ENCODE measurements at places on chromosomes 2 and 18.

DNA sequence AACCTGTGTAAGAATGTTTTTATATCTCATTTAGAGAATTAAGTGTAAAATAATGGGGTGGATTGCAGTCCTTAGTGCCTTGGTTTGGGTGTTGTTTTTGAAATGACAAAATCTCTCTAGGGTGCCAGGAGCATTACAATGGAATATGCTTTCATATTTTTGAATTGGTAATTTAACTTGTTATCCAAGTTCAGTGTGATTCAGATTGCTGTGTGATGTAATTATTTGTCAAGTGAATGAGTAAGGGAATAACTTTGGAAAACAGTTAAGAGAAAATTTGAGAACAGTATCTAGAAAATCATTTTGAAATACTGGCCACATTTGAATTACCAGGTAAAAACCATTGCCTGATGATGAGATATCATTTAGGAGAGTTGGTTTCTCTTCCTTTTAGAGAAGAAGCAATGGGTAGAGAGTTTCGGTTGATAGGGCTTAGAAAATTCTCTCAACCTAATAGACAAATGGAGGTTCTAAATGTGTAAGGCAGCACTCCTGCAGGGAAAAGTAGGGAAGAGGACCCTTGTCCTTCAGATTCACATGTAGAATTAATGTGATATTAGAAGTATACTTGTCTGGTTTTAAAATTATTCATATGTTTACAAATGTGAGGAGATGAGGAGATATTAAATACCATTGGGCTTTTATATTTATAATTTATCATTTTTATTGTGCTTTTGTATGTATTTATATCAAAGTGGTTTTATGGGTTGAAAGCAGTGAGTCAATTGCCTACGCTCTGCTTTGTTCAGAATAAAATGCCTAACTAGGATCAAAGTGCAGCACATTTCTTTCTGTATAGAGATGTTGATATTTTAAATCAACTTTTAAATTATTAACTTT, 124.8 kb downstream of the PHLPP1 start:
- DNase-seq, result no peak

GRCh38 chr2:172480301-172481218, 53.2 kb downstream of the ITGA6 start:
- no peak for DNase-seq

- DNase-seq, result no peak
These were observed 383.7 kb downstream of the SOCS6 start for GRCh38 chr18:70672581-70672980.

GRCh38 chr2:49973917-49974368, 819.6 kb upstream of the FSHR start:
- DNase-seq, result peak; percentile 57

- no peak for DNase-seq
These were observed 255.1 kb upstream of the MYT1L start for GRCh38 chr2:2586068-2586776.

- DNase-seq, result no peak
These were observed 542.7 kb upstream of the RAB6C start for GRCh38 chr2:129436809-129437208.

GRCh38 chr2:153354377-153354776, 124.2 kb downstream of the RPRM start:
- no peak for DNase-seq

- no peak for DNase-seq
These were observed 926 bp downstream of the SERPINB8 start for GRCh38 chr18:63970809-63971205.

- DNase-seq, result no peak
These were observed 4.2 kb downstream of the GGCX start for GRCh38 chr2:85557130-85557529.

DNA sequence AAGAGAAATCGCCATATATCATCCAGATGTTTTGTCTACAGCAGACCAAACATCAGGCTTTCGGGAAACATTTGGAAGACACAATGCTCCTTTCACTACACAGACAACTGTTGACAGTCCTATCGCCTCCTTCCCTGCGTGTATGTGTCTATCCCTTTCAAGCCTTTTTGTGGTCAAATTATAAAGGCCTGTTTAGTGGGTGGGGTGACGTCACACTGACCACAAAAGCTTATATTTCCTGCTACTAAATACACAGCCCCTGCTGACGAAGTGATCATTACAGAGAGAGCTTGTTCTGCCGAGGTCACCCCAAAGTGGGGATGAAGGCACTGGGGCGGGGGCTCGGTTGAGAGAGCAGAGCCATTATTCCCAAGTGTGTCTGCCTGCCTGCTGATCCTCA, 302.7 kb upstream of the TNP1 start:
- DNase-seq, result no peak

- DNase-seq, result no peak
These were observed at the start of gene ATP8B1 for GRCh38 chr18:57803103-57803969. ATP8B1 (minus strand) TSS chr18:57803315; CDS start chr18:57731807, 71,508 bp downstream.

DNA sequence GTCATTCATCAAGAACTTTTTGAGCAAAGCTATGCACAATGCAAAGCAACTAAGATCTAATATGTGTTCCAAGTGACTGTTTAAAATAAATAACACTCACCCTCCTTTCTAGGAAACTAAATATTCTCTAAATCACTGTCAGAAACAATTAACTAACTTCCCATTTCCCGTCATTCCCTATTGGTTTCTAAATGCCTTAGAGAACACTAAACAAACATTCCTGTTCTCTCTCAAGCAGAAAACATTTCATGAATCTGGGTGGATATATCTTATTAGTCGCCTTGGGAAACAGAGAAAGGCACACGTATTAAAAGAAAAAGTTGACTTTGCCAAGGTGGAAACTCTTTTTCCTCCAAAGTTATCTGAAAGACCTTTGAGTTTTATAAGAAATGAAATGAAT, 735.2 kb downstream of the MBD2 start:
- no peak for DNase-seq

- no peak for DNase-seq
These were observed 168.4 kb upstream of the THUMPD2 start for GRCh38 chr2:39947294-39948015.

DNA sequence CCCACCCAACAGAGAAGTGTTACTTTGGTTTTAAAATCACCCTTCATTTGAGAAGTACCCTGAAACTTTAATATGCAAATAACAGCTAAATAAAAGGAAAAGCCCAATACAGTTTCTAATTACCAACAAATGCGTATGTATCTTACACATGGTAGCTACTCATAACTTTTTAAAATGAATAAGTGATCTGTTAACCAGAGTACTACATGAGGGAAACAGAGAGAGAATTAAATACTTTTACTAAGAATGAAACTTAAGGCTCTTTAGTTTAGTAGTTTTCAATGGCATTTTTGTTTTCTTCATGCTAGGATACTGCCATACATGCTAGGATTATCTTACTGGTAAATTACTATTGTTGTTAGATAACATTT, 39.1 kb upstream of the NABP1 start:
- no peak for DNase-seq

- no peak for DNase-seq
These were observed 50.5 kb upstream of the ST8SIA3 start for GRCh38 chr18:57301573-57302559.

- no peak for DNase-seq
These were observed 37.0 kb downstream of the PUM2 start for GRCh38 chr2:20313659-20314058.

DNA sequence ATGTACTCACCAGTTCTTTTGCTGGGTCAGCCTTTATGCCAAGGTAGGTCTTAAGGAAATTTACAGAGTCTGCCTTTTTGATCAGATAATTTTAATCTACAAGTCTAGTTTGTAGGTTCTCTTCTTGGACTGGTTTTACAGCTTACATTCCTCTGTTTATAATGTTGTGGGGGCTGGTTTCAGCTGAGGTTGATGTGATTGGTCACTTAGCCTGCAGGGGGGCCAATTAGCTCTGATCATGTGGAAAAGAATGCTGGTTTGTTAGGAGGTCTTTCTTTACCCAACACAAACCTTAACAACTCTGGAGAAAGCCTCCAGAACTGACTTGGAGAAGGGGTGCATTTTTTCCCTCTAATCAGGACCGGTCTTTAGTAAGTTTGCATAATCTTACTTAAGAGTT, at the start of gene KCNJ13:
KCNJ13 (minus strand) TSS at position 131 of the 400 bp plus-strand sequence. CDS start 5,203 bp downstream, outside the sequence.
- DNase-seq, result no peak

DNA sequence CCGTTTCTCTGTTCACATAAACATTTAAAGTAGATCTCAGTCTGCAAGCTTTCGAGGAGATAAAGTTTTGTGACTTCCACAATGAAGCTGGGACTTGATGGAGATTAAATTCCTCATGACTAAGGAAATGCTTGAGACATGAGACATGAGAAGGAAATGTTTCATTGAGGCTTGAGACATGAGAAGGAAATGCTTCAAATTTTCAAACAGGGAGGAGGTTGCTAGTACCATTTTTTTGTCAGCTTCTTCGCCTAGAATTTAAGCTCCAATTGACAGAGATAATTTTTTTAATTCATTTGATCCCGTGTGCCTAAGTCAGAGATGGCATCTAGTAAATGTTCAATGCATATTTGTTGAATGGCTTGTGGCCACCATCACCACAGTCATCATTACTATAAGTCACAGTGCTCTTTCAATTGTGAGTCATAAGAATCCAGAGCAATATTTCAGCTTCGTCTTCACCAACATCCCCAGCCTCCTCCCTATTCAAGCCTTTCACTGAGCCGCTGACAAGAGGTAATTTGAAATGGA, 543 bp upstream of the MARCHF4 start:
- DNase-seq, result no peak

- no peak for DNase-seq
These were observed 9.0 kb upstream of the SLC20A1 start for GRCh38 chr2:112636605-112637288.

- no peak for DNase-seq
These were observed 35.4 kb downstream of the TOGARAM2 start for GRCh38 chr2:29016504-29016903.

- peak; percentile 54 for DNase-seq
These were observed 59.2 kb upstream of the KLF7 start for GRCh38 chr2:207224791-207225482.

GRCh38 chr2:115484486-115484885, 1042.0 kb downstream of the DPP10 start:
- DNase-seq, result no peak

DNA sequence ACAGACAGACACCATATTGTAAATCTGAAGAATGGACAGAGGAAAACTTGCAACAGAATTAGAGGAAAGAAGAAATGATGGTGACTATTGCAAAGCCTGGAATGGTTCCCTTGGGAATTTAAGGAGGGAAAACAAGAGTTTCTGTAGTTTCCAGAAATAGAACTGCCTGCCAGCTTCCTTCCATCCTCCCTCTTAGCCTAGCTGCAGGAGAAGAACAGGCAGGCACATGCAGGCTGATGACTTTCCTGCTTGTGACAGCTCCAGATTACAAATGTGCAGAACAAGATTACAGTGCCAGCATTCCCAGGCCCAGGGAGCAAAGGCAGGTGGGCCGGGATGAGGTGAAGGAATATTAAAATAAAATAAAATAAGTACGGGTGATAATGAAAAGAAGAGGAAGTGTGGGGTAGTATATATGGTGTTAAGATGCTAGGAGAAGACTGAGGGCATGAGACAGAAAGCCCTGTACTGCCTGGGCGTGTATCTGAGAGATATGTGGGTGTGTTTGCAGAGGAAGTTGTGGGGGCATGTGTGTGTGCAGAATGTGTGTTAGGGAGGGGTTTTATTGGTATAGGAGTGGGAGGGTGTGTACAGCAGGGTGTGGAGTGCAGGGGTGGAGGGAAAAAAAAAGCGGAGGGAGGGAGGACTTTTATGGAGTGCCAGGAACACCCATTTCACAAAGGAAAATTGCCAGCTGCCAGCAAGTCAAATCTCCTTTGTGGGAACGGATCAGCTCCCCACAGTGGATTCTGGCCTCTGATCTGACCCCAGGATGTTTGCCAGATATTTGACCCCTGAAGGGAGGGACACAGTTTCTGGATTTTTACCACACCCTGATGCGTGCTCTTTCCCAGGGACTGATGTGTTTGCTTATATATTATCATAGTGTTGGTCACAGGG, 43.9 kb upstream of the NEMP2 start:
- DNase-seq, result no peak

DNA sequence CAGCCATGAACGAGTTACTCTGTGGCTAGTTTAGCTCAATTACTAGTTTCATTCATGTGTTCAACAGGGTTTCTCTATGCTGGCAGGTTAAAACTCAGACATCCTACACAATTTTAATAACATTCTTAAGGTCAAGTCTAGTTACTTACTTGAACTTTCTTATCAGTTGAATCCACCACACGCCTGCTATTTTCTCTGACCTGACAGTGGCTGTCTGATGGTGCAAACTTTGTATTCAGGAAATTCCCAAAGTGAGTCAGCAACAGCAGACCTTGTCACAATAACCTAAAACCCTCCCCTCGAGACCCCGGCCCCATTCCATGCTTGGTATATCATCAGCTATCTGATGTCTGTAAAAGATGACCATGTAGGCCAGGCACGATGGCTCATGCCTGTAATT, 20.8 kb upstream of the CIDEA start:
- DNase-seq, result no peak

- no peak for DNase-seq
These were observed 281.6 kb upstream of the TANK start for GRCh38 chr2:160878618-160879017.

- DNase-seq, result no peak
These were observed 12.4 kb downstream of the PCYOX1 start for GRCh38 chr2:70270323-70270722.

- no peak for DNase-seq
These were observed 81.1 kb upstream of the ITGB6 start for GRCh38 chr2:160281213-160281612.

GRCh38 chr18:48889115-48889941, 61.4 kb downstream of the SMAD7 start:
- DNase-seq, result no peak

DNA sequence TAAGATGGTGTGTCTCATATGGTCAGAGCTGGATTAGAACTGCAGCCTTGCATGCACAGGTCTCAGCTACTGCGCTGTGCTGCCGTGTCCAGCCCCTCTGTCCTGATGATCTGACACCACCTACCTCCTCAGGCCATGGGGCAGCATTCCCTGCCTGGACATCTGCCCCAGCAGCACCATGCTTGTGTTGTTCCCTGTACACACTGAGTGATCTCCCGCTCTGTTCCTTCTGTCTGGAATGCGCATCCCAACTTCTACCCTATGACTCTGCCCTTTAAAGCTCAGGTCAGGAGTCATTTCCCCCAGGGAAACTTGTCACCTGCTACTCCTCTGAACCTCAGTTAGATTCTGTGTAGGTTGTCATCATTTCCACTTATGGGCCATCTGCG, 157.4 kb upstream of the TTC39C start:
- no peak for DNase-seq

DNA sequence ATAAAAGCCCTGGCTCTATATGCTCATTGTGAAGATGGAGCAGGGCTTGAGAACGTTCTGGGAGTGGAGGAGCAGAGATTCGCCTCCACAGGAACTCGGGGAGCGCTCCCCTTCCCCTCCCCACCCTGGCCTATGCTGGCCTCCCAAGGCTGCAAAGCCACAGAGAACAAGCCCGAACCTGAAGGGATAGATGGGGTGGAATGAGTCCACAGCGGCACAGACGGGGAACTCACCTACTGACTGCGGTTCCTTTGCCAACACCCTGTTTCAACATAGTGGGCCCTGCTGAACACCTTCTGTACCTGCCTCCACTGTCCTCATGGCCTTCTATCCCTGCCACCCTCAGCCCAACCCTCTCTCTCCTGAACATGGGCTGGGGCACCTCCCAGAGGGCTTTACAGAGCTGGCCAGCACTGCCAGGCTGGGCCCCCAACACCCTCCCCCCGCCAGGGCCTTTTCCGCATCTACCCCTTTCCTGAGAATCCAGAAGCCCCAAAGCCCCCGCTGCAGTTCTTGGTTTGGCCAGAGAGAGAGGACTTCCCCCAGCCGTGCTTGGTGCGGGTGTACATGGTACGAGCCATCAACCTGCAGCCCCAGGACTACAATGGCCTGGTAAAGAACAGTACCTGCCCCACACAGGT, 41.5 kb downstream of the LMAN2L start:
- no peak for DNase-seq

Data from stimulated activated CD4-positive, alpha-beta T cell treated with anti-CD3 and anti-CD28 coated beads, Interleukin-4, amount 100 ng/mL, for 1 hour (primary cell).